ENCODE measurements at places on chromosomes 13 and 19.

DNA sequence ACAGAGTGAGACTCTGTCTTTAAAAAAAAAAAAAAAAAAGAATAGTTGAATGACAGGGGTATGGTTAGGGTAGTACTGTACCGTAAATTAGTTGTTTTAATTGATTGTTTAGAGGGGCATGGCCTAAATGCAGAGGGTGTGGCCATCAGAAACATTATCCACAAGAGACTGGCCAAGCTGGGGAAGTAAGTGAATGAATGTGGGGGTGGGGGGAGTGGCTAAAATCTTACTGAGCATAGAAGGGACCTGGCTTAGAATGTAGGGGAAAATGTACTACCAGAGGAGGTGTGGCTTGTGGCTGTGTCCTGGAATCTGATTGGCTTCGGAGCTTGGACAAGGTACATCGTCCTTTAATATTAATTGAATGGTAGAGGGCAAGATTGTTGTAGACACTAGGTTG is 3.8 kb downstream of the BCL2L12 start:
- no peak for DNase-seq

- no peak for DNase-seq
Observed at GRCh38 chr13:52421216-52421615, 15.2 kb upstream of the THSD1 start.

DNA sequence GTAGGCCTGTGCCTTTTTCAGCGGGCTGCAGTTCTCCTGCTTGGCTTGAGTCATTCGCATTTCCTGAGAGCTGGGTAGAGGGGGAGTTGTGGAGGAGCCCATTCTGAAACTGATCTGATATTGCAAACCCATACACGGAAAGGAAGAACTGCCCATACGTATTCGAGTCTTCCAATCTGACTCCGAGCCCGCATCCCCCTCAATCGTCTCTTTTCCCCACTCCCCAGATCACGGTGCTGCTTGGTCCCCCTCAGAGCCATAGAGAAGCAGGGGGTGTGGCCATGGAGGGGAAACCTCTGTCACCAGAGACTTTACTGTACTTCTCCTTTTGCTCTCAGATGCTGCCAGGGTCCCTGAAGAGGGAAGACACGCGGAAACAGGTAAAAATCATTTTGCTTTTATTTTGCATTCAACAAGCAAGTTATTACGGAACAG is at the start of gene CD22:
Gene CD22 (plus strand): TSS at position 337 of the 435 bp plus-strand sequence. CDS start 2,854 bp downstream, outside the sequence.
- DNase-seq = no peak

DNA sequence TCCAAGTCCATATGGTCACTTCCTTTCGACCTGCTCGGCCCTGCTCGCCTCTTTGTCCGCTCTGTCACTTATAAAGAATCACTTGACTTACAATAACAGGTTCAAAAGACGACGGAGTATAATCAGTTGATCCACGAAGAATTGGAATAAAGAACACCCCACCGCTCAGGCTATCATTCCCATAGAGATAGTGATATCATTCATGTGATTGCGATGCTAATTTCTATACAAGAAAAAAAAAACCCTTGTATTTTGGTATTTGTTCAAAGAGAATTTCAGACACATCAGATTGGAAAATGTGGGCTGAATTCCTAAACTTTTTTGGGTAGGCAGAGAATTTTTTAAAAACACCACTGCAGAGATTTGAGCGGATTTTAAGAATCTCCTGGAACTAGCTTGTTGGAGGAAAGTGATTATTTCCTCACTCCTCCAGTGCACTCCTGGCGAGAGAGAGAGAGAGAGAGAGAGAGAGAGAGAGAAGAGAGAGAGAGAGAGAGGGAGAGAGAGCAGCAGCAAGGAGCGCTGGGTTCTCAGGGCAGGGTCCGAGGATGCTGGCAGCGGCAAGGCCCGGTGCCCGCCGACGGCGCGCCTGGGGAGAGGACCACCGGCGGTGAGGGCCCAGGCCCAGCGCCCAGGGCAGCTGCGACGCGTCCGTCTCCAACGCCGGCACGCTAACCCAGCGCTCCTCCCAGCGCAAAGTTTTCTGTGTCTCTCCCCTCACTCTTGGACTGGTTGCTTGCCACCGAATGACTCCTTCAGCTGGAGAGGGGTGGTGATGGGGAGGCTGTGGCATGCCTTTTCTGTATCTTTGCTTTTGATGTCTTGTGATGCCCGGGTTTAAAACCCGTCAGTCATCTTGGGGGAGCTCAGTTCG is 149.0 kb upstream of the ZNF536 start:
- no peak for DNase-seq

DNA sequence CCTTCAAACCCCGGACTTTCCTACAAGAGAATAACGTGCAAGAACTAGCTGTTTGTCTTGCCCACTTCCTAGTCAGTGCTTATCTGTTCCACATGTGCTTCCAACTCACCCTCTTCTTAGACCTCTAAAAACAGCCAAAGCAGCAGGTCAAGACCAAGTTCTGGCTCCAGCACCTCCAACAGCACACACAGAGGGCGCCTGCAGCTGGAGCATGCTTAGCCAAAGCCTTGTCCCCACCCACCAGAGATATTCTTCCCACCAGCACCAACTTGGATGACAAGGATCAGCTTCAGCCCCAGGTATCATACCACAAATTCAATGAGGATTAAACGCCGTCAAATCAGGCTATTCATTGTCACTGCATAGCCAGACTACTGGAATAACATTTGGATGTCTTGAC is 17.9 kb downstream of the RCBTB1 start:
- no peak for DNase-seq

GRCh38 chr13:102774214-102774568 is 605 bp upstream of the TEX30 start:
- no peak for DNase-seq

DNA sequence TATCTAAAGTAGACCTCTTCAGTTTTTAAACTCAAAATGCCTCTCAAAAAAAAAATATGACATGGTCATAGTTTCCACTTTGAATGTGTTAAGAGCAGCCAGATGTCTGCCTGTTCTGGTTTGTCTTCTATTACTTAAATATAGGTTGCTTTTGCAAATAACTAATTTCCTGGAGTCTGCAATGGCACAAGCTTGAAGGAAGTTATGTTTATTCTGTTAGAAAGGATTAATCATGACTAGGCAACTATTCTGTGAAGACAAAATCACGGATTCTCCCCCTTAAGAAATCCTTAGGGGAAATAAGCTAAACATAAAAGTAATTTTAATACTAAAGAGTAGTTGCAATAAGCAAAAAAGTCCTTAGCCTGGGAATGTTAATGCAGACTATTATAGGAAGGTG is 26.3 kb downstream of the SKA3 start:
- no peak for DNase-seq

GRCh38 chr13:22175815-22176214 is 504.9 kb downstream of the FGF9 start:
- no peak for DNase-seq

GRCh38 chr19:28023064-28023463 is 1189.9 kb downstream of the UQCRFS1 start:
- DNase-seq = peak; percentile 61

GRCh38 chr13:24605923-24606372 is 74.3 kb upstream of the ATP12A start:
- DNase-seq = no peak

GRCh38 chr13:49292742-49293486 is 45.2 kb downstream of the CDADC1 start:
- peak; percentile 89 for DNase-seq

GRCh38 chr13:32117001-32117400 is 85.4 kb downstream of the FRY start:
- DNase-seq = no peak

- no peak for DNase-seq
Observed at GRCh38 chr13:112454648-112455334, 78.6 kb downstream of the SPACA7 start.

DNA sequence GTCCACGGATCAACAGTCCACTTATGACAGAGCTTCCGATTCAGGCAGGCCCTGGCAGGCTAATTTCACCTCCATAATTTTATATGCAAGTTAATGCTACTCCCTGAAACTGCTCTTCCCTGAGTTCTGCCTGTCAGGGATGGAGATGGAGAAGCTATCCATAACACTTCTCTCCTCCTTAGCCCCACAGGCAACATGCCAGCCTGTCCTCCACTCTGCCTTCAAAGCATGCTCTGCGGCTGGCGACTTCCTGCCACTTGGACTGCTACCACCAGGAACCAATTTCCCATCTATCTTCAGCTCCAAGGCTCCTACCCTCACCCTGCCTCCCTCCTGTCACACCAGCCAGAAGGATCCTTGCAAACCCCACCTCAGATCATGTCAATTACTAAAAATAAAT is 35.4 kb downstream of the GSX1 start:
- DNase-seq = no peak

DNA sequence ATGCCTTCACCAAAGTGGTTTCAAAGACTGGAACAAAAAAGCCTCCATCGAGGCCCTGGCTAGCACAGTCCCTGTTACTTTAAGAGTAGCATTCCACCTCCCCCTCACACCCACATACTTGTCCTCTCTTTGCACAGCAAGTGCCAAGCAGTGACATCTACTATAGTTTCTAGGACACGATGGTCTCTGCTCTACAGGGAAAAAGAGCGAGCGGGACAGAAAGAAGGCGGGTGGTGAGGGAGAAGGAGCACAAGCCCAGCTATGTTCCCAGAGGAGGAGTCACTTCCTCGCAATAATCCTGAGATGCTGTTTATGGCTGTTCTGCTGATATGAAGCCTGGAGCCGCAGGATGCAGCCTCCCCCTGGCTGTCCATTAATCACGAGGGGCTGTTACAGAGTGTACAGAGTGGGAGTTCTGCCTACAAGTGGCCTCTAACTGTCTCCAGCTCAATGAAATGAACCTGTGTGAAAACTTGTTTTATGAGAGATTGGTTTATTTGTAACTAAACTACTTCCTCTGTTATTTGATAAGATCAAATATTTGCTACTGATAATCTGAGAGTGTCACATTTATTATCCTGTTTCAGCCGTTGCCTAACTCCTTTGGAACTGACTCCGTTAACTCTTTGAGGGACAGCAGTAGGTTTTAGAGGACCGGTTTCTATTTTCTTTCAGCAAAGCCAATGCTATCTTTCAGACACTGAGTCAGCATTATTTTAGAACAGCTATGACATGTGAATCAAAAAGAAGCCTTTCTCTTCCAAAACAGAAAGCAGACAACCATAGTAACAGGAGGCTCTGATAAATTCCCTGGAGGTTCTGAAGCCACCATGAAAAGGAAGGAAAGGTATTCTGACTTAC is 208.0 kb downstream of the SPRY2 start:
- peak; percentile 62 for DNase-seq

DNA sequence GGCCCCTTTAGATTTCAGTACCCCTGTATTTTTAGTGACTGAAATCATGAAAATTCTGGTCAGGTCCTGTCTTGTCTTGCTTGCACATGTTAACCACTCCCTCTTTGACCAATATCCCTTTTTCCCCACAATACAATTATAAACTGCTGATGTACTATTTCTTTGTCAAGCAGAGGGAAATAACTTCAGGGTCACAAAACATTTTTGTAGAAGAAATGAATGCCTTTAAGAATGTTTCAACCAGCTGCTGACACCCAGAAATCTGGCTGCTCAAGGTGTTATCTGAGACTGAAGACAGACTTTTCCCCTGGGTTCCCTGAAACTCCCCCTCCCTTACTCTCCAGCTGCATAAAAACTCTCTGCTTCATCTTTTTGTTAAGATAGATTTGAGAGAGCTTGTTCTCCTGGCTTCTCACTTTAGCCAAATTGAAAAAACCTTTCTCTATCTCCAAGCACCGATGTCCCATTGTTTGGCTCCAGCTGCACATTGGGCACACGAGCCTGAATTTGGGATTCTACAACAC is 18.4 kb upstream of the ACOD1 start:
- DNase-seq = no peak

DNA sequence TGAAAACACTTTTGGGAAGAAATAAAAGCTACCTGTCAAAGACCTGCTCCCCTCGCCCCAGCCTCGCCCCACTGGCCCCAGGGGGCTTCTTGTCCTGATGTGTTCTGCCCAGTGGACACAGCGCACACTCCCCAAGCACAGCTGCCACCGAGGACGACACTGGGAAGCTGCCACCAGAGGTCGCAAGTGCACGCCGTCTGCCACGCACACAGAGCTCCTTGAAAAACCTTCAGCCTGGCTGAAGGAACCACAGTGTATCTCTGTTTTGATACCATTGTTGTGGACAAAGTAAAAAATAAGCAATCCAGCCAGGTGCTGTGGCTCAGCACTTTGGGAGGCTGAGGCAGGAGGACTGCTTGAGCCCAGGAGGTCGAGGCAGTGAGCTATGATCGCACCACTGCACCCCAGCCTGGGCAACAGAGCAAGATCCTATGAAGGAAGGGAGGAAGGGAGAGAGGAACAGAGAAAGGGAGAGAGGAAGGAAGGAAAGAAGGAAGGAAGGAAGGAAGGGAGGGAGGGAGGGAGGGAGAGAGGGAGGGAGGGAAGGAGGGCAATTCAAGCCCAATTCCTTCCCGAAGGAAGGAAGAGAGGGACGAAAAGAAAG is 57.3 kb downstream of the CEBPG start:
- peak; percentile 62 for DNase-seq

GRCh38 chr19:18650468-18651041 is 13.7 kb downstream of the KLHL26 start:
- DNase-seq = peak; percentile 75

- DNase-seq = no peak
Observed at GRCh38 chr13:52903320-52903719, 54.9 kb upstream of the PCDH8 start.

- no peak for DNase-seq
Observed at GRCh38 chr13:88162076-88162702, 491.0 kb downstream of the SLITRK5 start.

DNA sequence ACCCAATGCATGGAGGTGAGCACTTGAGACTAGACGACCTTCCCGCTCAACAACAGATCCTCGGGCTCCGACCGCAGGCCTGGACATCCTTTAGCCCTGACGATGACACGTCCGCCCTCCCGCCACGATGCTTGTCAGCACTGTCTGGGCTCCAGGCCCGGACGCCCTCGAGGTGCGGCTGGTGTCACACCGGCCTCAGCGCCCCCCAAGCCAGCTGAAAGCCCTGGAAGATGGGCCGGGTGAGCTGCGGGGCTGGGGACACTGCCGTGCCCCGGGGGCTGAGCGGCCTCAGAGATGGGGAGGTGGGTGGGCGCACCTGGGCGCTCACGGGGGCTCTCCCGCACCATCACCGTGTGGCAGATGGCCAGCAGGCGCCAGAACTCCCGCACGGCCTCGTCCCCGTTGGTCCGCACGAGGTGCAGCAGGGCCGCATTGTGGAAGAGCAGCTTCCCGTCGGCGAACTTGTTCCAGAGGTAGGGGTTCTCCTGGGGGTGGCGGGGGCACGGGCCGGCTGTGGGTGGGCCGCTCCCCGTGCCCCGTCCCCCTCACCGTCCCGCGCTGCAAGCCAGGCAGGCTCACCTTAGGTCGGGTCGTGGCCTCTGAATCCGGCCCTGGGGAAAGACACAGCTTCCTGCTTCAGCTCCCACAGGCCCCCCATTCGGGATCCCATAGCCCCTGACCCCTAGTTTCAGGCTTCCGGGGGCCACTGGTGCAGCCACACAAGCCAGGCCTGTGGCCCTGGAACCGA is 15.5 kb downstream of the ATP8B3 start:
- DNase-seq = no peak

DNA sequence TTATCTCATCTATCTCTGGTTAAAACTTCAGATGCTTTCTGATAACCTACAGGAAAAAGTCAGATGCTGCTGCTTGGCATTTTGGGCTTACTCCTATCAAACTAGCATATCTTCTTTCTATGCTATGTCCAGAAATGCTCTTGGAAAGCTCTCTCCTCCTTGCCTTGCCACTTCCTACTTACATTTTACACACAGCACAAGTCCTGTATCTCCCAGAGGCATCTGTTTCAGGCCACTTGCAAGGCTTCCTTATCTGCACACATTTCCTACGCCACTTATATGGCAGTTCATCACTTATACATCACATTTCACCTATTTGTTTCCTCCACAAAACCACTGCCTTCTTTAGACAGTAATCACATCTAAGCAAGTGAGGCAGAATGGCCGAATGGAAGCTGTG is 220.3 kb downstream of the DNAJC15 start:
- DNase-seq = no peak

- DNase-seq = no peak
Observed at GRCh38 chr13:77168237-77168636, 141.3 kb upstream of the FBXL3 start.
